ENCODE measurements at places on chromosomes 4 and X.

- no peak for DNase-seq
Observed at GRCh38 chr4:80927420-80927819, 103.1 kb upstream of the BMP3 start.

GRCh38 chr4:83109480-83110222 is 4.9 kb downstream of the PLAC8 start:
- DNase-seq = no peak

- no peak for DNase-seq
Observed at GRCh38 chr4:40276546-40276945, 58.6 kb upstream of the CHRNA9 start.

GRCh38 chr4:52604215-52604614 is 54.9 kb downstream of the USP46 start:
- DNase-seq = no peak

GRCh38 chrX:97398030-97398551 is 514.4 kb downstream of the RPA4 start:
- DNase-seq = no peak

DNA sequence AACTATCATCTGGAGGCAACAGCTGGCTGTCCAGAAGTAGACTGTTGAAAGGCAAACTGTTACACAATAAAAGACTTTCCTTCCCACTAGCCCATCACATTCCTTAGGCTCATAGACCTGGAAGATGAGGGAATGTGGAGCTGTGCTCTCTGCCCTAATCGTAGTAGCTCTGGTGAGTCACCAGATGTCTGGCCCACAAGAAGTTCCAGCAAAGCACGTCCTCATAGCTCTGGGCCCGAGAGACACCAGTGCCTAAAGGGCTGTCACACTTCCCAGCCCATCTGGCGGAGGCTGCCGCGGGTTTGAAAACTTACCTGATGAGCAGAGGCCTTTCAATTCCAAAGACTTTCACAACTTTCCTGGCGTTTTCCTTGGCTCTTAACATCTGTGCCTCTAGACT is 81.7 kb upstream of the STOX2 start:
- no peak for DNase-seq

DNA sequence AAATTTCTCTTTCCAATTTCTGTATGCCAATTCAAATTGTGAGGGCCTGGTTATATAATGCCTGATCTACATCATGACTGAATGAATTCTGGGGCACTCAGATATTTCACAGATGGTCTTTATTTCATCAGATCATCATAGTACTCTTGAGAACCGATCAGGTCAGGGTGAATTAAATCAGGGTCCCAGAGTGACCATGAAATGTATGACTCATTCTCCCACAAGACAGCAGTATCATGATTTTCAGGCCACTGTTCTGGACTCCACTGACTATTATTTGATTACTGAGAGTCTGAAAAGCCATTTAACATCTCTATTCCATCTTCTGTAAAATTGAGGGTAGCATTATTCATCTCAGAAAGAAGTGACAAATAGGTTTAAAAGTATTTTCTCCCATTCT is 471.5 kb downstream of the ADGRL3 start:
- DNase-seq = no peak

DNA sequence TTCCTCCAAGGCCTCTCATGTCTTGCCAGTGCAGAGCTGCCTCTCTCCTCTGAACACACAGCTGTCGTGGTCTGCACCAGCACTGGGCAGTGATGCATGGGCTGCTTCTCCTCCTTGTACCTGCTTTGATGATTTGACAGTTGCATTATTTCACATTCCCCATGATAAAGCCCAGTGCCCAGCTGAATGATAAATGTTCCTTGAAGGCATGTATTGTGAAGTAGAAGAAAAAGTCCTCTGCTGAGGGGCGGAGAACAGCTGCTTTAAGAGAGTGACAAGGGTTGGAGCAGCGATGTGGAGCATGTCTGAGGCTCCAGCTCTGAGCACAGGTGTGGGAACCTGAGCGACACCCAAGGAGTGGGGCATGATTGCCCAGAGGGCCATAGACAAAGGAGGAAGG is 21.1 kb upstream of the TRIM2 start:
- DNase-seq = no peak

DNA sequence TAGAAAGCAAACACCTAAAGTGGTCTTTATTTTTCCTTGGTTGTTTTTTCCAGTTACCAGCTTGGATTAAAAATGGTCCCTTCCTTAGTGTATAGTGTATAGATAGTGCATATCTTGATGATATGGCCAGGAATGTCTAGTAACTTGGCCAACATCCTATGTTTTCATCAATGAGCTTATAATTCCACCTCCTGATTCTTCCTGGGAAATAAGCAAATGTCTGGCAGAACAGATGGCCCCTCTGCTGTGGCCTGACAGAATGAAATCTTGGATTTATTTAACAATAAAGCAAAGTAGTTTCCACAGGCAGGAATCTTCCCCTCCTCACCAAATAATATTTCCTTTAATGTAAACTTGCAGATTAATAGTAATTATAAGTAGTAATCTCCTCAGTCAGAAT is 6.1 kb downstream of the SCARB2 start:
- DNase-seq = no peak

DNA sequence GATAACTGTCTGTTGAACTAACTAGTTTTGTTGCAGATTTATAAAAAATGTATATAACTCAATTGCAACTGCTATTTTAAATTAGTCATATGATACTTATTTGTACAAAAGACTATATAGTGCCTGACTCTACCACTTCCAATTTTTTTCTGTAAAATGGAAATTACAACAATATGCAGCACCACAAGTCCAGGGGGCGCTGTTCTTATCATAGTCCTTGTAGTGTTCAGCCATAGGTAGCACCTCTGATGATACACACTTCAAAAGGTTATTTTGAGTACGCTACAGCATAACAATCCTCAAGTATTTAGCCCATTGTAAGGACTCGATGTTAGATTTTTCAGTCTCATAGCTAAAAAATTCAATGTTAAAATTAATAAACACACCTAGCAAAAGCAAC is 174.9 kb downstream of the CORIN start:
- DNase-seq = no peak

DNA sequence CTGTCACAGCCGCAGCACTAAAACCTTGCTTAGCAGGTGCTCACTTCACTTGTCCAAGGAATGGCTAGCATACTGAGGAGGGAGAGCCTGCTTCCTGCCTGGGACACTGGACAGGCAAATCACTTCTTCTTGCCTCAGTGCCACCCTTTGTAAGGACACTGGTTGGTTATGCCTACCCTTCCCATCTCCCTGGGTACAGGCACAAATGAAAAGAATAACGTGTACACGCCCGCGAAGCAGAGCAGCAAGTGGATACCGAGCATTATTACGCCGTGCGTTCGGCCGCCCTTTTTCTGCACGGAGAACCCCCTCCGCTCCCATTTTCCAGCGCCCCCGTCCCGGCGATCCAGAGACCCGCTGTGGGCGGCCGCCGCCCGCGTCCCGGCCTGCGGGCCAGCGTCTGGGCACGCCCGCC is 338 bp upstream of the KLHL2 start:
- no peak for DNase-seq

- peak; percentile 17 for DNase-seq
Observed at GRCh38 chr4:169410839-169411770, 140.3 kb upstream of the SH3RF1 start.

DNA sequence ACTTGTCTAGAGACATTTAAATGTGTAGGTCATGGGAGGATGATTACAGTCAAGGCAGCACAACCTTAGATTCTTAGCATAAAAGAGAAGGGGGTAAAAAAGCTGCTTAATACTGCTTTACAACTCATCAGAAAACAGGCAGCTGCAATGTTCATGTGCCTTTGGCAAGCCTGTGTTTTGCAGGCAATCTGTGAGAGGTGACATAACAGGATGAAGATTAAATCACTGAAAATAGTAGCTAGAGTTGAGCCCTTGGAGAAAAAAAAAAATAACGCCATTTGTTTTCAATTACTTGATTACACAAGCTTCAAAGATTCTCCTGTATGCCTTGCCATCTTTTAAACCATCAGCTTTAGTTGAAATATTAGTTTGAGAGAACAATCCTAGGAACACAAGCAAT is 847.6 kb upstream of the LCORL start:
- no peak for DNase-seq

DNA sequence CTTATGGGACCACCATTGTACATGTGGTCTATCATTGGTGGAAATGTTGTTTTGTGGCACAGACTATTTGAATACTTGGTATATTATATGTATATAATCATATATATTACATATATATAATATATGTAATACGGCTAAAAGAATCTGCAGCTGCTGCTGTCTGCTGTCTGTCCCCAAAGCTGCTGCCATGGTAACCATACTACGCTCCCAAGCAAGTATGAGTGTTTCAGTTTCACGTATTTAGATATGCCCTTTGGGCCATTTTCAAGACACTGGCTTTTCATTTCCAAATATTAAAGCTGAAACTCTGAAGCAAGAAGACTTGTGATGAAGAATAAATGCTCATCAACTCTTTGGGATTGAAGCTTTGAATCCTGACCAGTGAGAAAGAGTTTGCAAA is 42.0 kb upstream of the ARSJ start:
- no peak for DNase-seq

- no peak for DNase-seq
Observed at GRCh38 chrX:133297284-133297683, 79.1 kb upstream of the TFDP3 start.

DNA sequence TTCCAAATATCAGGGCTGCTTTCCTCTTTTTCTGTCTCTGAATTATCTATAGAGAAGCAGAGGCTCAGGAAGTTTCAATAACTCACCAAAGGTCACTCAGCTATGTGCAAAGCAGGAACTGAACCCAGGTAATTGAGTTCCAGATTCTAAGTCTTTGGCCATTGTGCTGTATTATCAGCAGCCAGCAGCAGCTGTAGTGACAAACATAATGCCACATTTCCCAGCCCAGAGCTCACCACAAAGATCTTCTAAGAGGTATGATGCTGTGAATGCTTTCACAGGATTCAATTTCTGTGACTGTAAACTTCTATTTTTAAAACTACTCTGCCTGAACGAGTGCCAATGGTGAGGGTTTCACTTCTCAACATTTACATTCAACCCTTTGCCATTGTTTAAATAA is 56.4 kb downstream of the SPOCK3 start:
- no peak for DNase-seq

- no peak for DNase-seq
Observed at GRCh38 chrX:96314985-96315384, 369.7 kb upstream of the DIAPH2 start.

- DNase-seq = no peak
Observed at GRCh38 chrX:18886344-18887161, 97.4 kb downstream of the PHKA2 start.

GRCh38 chr4:183627979-183628588 is 30.9 kb downstream of the RWDD4 start:
- no peak for DNase-seq

- no peak for DNase-seq
Observed at GRCh38 chrX:133698298-133698697, 283.0 kb upstream of the GPC4 start.

- no peak for DNase-seq
Observed at GRCh38 chr4:133186210-133186609, 37.1 kb downstream of the PCDH10 start.

DNA sequence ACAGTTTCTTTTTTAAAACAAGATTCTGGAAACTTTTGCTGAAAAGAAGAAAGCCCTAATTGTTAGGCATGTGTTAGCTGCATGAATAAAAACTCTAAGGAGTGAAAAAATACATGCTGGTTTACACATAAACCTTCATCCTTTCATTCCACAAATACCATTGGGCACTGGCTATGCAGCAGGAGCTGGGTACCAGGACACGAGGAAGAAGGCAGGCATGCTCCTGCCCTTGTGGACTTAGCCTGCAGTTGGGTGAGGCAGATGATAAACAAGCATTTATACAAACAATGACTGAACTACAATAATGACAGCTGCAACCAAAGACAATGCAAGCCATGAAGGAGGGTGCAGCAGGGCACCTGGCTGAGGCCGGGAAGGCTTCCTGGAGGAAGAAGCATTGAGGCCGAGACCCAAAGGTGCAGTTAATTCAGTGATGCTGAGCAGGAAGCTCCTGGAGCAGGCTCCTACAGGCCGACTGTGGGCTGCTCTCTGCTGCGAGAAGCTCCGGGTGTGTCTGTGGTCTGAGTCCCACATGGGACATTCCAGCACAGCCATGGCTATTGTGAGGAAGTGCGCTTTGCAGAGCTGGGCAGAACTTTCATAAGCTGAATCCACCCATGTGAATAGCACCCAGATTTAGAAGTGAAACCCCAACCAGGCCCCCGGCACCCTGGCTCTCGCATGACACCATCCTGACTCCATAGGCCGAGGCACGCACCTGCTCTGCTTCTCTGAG is 44.0 kb upstream of the MXD4 start:
- no peak for DNase-seq

- DNase-seq = no peak
Observed at GRCh38 chr4:147865926-147866325, 134.0 kb downstream of the ARHGAP10 start.

- DNase-seq = no peak
Observed at GRCh38 chrX:10172877-10173276, 16.1 kb downstream of the CLCN4 start.

GRCh38 chr4:38046727-38047489 is 86.7 kb downstream of the PTTG2 start:
- no peak for DNase-seq

DNA sequence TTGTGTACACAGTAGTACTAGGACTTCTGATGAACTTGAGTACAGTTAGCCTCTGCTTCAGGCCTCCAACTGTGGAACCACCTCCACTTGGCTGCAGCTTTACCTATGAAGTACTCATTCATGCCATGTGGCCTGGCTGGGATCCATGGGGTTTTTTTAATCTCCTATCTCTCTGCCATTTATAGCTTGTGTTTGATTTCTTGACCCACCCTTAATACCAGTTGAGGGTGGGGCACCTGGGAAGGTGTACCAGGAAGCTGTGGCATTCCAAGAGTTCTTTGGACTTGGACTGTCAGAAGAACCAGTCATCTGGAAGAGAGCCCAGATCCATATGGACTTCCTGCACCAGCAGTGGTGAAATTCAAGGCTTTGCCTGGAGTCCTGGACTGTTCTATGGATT is 230.1 kb downstream of the SHROOM3 start:
- no peak for DNase-seq

DNA sequence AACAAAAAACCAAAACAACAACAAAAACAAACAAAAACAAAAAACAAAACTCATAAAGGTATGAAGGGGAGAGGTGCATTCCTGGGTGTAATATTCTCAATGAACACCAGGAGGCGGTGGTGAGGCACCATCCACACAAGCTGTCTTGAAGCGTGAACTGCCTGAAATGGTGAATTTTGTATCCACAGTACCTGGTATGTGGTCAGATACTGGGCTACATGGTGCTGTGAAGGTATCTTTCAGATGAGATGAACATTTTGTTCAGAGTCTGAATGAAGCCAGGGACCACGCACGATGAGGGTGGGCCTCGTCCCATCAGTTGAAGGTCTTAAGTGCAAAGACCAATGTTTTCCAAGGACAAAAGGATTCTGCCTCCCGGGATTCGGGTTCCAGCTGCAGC is 58.5 kb downstream of the ASMT start:
- DNase-seq = no peak

DNA sequence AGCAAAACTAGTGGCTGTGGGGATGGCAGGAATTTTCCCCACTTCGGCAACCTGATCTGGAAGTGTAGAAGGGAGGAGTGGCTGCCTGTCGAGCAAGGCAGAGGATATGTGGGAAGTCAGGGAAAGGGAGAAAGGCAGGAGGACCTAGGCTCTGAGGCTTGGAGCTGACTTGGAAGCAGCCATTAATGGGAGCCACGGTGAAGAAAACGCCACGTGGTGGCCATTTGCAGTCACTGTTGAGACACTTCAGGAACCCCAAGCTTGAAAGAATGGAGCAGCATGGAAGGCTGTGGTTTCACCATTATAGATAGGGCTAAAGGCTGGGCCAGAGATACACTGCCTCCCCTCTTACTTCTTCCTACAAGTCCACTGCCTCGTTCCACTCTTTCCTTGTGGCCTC is 41.8 kb upstream of the MAML3 start:
- no peak for DNase-seq

- DNase-seq = no peak
Observed at GRCh38 chr4:121791481-121791880, 9.6 kb upstream of the EXOSC9 start.
